IPS DF 6.9 (cell line): ENCODE measurements at places on chromosomes 3 and 15.

GRCh38 chr15:29822100-29822683 is at the start of gene TJP1:
TJP1 (minus strand) TSS chr15:29822468; CDS start chr15:29822028, 440 bp downstream.
- DNase-seq, result no peak

DNA sequence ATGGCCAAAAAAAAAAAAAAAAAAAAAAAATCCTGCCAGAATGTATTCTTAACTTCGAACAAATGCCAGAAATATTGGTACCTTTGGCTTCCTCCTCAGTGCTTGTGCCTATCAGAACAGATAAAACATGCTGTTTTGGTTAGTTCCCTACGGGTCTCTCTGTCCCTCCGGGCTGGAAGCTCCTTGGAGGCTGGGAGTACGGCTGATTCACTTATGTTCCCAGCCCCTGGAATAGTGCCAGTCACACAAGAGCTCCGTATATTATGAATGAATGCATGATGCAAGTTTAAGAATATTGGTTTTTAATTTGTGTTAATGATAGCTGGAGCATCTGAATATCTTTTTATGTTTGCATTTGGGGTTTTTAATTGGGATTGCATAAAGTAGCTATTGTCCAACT is 44.0 kb downstream of the NR2F2 start:
- DNase-seq, result no peak

GRCh38 chr3:194058189-194058571 is 77.8 kb upstream of the HES1 start:
- DNase-seq, result peak; percentile 66

GRCh38 chr3:172313671-172314070 is 134.6 kb downstream of the GHSR start:
- no peak for DNase-seq

GRCh38 chr3:140394488-140395133 is 283.3 kb upstream of the TRIM42 start:
- DNase-seq, result no peak

- DNase-seq, result no peak
These were observed 19.0 kb upstream of the FAM240A start for GRCh38 chr3:46593274-46593862.

DNA sequence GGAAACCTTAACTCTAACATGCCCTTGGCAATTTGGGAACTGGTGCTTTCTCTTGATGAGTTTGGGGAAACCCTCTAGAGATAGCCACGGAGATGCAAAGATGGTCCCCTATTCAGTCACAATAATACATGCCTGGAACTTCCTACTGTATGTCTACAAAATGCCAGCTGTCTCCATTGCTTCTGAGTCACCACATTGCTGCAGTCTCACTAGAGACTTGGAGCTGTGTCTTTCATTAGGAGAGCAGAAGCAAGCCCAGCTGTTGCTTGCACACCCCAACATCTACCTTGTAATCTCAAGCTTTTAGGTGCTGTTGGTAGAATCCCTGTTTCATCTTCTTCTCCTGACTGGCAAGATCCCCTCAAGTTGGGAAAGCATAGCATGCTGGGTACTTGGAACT is 261.0 kb downstream of the ADAMTSL3 start:
- no peak for DNase-seq
